Fibroblast of skin of right biceps (primary cell): ENCODE measurements at places on chromosomes 1 and 21.

DNA sequence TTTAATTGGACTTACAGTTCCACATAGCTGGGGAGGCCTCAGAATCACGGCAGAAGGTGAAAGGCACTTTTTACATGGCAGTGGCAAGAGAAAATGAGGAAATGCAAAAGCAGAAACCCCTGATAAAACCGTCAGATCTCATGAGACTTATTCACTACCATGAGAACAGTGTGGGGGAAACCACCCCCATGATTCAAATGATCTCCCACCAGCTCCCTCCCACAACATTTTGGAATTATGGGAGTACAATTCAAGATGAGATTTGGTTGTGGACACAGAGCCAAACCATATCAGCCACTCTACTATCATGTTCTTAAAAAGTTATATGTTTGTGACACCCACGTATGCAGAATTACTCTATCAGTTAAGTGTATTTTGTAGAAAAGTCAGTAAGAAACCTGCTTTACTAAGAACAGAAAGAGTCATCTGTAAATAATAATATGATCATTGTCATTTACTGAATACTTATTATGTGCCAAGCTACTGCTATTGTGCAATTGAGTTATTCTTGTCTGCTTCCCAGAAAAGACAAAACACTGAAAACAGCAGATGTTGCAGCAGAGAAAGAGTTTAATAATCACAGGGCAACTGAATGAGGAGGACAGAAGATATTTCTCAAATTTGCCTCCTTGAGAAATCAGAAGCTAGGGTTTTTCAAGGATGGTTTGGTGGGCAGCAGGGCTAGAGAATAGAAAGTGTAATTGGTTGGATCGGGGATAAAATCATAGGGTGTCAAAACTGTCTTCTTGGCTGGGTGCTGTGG is 207.7 kb upstream of the FGGY start:
- no peak for DNase-seq

- peak; percentile 28 for DNase-seq
Measured at GRCh38 chr1:245396615-245397014, 241.8 kb downstream of the KIF26B start.

DNA sequence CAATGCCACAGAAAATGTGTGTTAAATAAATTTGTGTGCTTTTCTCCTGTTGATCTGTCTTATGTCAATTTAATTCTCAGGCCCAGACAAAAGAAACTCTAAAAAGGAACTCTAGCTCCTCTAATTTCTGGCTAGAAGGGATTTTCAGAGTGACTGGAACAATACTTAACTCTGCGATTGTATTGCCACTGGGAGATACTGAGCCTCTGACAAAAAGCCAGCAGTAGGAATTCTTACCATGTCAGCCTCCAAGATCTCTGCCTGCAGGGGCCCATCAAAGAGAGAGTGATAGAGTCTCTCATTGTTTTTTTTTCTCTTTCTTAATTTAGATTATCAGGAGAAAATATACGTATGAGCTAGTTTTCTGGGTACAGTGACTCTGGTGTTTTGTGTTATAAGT is 1165.7 kb downstream of the BRINP3 start:
- DNase-seq: no peak

DNA sequence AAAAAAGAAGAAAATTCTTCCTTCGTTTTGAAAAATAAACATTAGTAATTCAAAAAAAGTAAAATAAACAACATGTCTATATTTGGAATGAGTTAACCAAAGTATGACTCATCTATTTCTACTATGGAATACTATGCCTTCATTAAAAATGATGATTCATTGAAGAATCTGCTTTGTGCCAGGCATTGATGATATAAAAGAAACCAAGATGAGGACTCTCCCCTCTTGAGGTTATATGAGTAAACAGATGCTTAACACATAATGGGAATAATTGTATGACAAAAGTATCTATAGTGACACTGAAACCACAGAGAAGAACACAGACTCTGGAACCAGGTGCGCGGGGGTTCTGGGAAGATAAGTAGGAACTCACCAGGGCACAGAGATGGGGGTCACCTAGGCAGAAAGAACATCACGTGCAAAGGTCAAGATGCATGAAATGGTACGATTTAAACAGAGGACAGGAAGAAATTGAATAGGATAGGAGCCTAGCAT is 18.8 kb downstream of the ELF3 start:
- peak; percentile 89 for DNase-seq

GRCh38 chr1:205615789-205616188 is 16.0 kb downstream of the ELK4 start:
- no peak for DNase-seq

DNA sequence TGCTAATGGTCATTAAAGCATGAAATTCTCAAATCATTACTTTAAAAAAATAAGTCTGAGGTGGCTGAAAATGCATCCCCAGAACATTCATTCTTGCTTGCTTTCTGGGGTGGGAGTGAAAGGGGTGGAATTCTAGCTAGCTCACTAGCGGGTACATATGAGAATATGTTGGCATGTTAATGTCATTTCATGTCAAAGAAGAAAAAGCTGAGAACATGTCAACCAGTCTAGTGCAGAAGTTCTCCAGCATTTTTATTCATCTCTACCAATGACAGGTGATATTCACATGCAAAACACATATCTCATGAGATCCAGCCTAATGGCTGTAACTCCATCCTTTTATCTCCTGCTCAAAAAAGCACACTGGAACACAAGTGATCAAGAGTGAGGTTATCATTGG is 49.1 kb downstream of the ZNHIT6 start:
- DNase-seq: no peak

GRCh38 chr1:109827466-109827865 is 63.7 kb upstream of the EPS8L3 start:
- DNase-seq: peak; percentile 11

- peak; percentile 87 for DNase-seq
Measured at GRCh38 chr1:102891868-102892625, 216.3 kb downstream of the COL11A1 start.

- no peak for DNase-seq
Measured at GRCh38 chr1:61436491-61437120, 288.3 kb downstream of the TM2D1 start.

DNA sequence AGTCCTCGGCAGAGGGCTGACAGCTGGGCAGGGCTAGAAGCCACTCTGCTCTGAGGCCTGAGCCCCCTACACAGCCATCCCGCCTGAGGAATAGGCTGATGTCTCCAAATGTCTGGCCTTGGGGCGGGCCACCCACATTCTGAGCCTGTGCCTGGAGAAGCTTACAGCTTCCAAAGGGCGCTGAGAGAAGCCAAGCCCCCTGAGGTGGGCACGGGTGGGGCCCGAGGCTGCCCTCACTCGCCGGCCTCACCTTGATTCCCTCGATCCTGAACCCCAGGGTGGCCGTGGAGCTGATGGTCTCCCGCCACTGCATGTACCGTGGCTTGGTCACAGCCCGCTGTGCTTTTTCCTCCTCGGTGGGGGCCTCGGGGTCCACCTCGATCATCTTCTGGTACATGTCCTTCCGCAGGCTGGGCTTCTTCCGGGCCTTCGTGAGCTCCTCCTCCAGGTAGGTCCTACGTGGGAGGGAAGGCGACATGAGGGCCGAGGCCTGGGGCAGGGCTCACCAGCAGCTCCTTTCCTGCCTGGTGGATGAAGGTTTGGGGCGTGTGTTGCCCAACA is 93.2 kb downstream of the STUM start:
- no peak for DNase-seq

GRCh38 chr21:41837756-41838297 is 41.3 kb downstream of the PRDM15 start:
- DNase-seq: no peak

GRCh38 chr1:159214149-159214760 is 9.6 kb downstream of the ACKR1 start:
- DNase-seq: peak; percentile 20

- DNase-seq: peak; percentile 31
Measured at GRCh38 chr1:19209439-19209989, 552 bp downstream of the UBR4 start.

- DNase-seq: no peak
Measured at GRCh38 chr1:91057784-91058183, 35.9 kb upstream of the ZNF644 start.

GRCh38 chr1:209617047-209617673 is 33.6 kb downstream of the CAMK1G start:
- DNase-seq: no peak

- DNase-seq: no peak
Measured at GRCh38 chr1:248786156-248786555, 30.6 kb upstream of the LYPD8 start.

DNA sequence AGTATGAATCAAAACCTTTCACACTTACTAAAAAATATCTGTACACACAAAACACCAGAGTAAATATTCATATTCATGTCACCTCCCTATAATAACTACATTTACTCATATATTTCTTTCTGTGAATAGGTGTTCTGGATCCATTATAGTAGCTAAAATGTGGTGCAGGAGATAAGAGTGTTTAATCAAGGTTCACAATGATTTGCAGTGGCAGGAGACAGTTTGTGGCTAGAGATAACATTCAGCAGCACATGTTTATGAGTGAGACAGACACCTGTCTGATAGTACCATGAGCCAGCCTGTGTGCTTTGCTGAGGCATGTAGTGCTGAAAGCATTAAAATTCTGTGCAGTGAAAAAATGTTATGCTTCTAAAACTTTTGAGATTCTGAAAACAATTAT is 410.3 kb downstream of the SRGAP2C start:
- no peak for DNase-seq

GRCh38 chr1:39294531-39294930 is 90.0 kb downstream of the MACF1 start:
- no peak for DNase-seq

- DNase-seq: peak; percentile 91
Measured at GRCh38 chr1:156053768-156054499, at the start of gene UBQLN4. Gene UBQLN4, minus strand, starts transcription at chr1:156053798. Its CDS starts 97 bp downstream, at chr1:156053701.

- no peak for DNase-seq
Measured at GRCh38 chr1:109478806-109479205, 4.9 kb upstream of the ATXN7L2 start.

DNA sequence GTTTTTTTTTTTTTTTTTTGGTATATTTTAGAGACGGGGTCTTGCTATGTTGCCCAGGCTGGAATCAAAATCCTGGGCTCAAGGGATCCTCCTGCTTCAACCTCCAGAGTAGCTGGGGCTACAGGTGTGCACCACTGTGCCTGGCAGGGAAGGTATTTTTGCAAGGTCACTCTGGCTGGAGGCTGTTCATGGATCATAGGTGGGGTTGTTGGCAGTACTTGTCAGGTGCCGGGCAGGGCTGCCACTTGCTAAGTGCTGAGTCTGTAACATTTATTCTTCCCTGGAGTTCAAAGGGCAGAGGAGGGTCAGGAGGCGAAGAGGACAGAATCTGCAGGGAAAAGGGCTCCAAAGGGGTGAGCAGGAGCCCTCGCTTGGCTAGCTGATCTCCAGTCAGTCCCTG is 24.1 kb downstream of the A3GALT2 start:
- no peak for DNase-seq

DNA sequence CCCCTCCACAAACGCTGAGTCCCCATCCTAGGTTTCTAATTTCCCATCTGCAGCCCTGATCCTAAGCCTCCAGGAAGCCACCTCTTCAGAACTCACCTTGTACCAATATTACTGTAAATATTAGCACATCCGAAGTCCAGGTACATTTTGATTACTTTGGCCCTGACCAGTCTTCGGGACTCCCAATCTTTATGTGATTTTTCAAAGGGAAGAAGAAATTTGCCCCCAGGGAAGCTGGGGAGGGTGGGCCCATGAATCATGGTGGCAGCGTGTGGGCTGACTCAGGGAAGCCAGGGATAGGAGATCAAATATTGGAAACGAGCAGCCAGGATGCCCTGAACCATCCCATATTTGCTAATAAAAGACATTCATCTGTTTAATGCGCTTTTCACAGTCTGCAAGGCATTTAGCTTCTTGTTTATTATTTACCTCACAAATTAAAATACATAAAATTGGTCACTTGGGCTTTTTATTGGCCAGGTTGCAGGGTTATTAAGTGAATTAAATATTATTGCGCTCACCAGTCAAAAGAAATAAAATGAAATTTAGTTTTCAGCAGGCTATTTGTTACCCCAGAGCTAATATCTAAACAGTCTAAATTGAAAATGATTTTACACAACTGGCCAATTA is 46.6 kb downstream of the KIAA0040 start:
- DNase-seq: no peak
